Daoy (cell line): ENCODE measurements at places on chromosomes 3 and 15. TPM values are rescaled to one million over a fixed set of nuclear protein-coding genes. Genes with fewer than 3 reads are reported as not detected.
A peak's percentile ranks its signal among the peaks of the same experiment; 100 is the strongest.

DNA sequence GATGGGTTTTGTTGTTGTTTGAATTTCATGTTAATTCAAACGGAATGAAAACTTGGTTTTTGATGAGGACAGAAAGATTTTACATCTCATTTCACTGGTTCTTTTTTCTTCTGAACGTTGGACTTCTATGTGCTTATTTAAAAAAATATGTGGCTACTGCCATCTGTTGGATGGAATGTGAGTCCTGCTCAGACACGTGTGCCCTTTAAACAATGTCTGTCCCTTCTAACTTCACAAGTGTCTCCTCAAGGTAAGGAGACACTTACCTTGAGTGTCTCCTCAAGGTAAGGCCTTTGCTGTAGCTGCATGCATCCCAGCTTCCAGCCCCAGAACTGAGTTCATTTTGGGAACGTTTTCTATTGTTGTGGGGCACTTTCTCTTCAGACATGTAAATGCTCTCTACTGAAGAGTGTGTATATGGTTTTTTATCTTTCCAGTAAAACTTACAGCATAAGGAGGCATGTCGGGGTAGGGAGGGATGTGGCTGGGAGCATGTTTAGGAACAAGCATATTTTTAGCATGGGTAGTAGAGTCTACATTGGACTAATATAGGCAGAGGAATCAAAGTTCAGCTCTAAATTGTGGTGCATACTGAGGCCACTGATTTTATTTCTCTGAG is 63.1 kb upstream of the UBE3A start:
- peak; percentile 53 for DNase-seq

GRCh38 chr3:139953131-139953910 is 18.3 kb downstream of the CLSTN2 start:
- DNase-seq: no peak

SST gene
- total RNA-seq: not detected in 2 replicates

GRCh38 chr3:13099707-13100106 is 26.5 kb upstream of the IQSEC1 start:
- no peak for DNase-seq

DNA sequence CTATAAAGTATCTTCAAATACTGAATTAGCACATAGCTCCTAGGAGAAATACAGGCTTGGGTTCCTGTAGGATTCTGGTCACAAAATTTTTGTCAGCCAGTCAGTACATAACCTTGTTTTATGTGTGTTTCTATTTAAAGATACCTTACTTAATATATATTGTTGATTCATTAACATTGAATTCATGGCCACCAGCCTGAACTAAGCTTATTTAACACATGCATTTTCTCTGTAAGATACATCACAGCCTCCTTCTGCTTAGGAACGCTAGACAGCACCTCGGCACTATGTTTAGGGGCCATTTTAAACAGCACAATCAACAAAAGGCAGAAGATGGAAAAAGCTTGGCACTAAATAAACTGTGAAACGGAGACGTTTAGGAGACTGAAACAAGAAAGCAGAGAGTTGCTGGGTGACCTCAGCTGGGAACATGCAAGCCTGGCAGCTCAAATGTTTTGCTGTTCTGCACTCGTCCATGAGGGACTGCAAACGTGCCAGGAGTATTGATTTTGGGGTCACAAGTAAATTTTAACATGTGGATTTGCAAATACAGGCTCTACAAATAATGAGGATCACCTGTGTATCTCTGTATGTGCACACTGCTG is 432.2 kb upstream of the TPM1 start:
- no peak for DNase-seq

DNA sequence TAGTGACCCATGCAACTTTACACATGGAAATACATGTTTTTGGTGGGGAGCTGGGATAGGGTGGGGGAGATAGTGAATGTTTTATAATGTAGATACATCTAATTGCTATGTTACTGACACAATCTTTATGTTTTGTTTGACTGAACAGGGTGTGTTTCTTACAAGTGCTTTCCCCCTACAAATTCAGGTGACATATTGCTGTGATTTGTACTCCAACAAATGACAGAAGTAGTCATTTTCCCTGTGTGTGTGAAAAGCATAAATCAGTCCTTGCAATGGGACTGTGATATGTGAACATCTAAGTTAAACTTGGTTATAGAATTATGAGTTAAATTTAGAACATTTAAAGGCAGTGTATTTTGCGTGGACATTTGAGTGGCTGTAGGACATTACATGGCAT is 27.3 kb downstream of the OTOL1 start:
- DNase-seq: no peak

GRCh38 chr15:98567951-98568350 is 80.4 kb upstream of the IGF1R start:
- DNase-seq: peak; percentile 77

DNA sequence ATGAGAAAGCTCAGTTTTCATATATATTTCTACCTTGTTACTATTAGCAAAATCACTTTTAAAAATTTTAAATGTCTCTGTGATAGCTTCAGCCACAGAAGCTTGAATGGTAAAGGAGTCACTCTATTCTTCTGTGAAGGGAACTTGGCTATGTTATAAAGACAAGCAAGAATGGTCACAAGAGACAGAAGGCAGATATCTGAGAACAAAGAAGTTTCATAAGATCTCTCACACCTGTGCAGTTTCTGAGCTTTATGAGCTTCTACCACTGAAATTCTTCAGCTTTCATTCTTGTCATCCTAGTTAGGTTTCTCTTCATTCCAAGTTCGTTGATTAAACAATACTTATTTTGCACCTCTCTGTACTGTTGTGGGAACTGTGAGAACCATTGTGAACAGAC is 853.4 kb downstream of the IGSF11 start:
- no peak for DNase-seq

GRCh38 chr3:193960487-193961274 is 175.3 kb upstream of the HES1 start:
- DNase-seq: peak; percentile 69

DNA sequence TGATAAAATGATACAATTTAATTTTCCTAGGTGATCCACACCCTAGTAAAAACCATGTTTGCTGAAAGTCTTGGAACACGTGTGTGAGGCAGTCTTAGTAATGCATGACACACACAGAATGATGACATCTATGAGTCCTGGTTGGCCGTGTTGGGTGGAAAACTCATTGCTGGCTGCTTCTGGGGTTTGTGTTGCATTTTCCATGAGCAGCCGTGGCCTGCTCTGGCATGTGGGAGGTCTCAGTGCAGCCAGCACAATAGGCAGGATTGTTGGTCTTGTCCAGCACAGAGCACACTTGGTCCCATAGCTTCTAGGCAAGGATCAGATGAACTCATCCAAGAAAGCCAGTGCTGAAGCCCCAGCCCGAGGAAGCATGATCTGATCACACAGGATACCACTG is 172.8 kb upstream of the UBE3A start:
- peak; percentile 36 for DNase-seq

DNA sequence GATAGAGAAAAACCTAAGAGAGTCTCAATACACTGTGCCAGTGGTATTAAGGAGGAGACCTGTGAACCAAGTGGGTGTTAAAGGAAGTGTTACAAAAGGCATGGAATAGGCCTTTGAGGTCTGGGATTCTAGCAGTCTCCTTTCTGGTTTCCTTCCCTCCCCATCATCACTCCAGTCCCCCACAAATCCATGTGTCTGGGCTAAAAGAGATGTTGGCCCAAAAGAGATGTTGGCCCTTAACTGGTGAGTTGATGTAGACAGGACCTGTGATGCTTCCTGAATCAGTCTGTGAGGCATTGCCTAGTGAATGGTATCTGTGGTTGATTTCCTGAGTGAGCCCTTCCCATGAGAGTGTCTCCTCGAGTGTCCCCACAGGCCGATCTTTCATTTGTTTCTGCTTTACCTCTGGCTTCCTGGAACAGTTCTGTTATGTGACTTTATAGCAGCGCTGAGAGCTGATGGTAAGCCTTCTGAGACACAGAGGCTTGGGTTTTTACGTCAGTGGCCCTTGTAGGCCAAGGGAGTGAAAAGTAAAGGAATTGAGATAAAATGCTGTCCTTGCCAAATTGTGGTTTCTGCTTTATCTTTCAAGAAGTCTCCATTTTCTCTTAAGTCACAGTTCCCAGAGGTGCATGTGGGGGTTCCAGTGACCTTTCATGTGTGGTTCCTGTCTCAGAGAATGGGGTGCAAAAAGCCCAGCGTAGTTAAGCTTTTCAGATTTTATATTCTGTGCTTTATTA is 87.8 kb downstream of the KLHL25 start:
- DNase-seq: no peak

GOLIM4 gene
- 36.0 and 40.1 TPM in 2 replicates for total RNA-seq

DNA sequence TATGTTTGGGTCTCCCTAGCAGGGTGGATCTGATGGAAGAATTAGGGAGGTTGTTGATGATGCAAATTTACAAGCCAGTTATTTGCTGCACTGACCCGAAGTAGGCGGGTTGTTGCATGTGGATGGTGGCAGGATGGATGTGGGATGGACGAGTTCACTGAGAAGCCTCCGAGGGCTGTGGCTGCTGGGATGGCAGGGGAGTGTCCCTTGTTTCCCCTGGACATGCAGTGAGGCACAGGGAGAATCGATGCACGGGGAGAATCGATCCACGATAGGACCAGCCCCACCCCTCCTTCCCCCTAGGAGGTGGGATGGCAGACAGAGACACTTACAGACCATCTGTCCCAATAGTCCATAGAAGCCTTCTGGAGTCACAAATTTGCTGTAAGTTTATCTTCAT is 31.0 kb upstream of the KLF13 start:
- DNase-seq: no peak

DNA sequence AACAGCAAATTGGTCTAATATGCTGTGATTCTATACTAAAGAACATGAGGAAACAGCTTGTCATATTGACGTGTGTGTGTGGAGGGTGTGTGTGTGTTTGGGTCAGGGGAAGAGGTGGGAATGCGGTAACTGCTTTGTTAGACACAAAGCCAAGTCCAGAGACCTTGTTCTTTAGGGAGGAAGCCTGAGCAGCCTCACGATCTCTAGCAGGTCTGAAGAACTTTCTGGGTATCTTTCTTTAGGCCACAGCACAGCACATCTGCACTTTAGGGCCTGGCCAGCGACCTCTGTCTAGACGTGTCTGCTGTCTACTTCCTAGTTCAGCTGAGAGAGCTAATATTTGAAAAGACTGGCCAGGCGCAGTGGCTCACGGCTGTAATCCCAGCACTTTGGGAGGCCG is 220.0 kb upstream of the TPRG1 start:
- no peak for DNase-seq

- DNase-seq: peak; percentile 96
Observed at GRCh38 chr3:125519678-125520562, at the start of gene SNX4. TSS of gene SNX4 (minus strand) at chr3:125520202. CDS start at chr3:125520172, 30 bp downstream.

MYZAP gene
- total RNA-seq: 1.2 and 1.4 TPM in 2 replicates

DNA sequence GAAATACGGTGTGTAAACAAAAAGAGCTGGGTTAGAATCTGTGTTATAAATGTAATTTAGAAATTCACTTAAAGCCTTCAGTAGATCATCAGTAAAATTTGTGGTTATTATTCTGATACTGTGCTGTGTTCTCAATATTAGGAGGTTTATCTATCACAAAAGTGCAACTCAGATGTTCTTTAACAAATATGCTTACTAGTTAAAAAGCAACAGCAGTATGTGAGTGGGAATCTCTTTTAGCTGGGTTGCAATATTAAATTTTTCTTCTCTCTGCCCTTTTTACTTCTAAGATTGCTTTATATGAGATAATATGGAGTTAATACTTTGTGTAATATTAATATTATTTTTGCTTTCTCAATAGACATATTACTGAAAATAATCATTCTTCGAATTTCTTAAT is 53.4 kb downstream of the CHD2 start:
- no peak for DNase-seq
